Bronchial epithelial cell (primary cell): ENCODE measurements at places on chromosomes 5 and 9.

DNA sequence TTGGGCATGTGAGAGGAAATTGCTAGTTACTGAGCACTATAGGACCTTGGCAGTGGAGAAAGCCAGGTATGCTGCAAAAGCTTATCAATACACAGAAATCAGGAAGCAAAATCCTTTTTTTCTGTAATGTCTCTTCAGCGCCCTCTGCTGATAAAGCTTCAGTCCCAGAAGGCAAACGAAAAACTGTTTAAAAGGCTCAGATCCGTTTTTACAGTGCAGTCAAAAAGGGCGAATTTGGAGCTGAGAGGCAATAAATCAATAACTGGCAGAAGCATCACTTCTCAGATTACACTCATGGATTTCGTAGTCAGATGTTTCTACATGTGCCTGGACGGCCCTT lies 1.1 kb upstream of the MAN2A1 start:
- DNase-seq = no peak

DNA sequence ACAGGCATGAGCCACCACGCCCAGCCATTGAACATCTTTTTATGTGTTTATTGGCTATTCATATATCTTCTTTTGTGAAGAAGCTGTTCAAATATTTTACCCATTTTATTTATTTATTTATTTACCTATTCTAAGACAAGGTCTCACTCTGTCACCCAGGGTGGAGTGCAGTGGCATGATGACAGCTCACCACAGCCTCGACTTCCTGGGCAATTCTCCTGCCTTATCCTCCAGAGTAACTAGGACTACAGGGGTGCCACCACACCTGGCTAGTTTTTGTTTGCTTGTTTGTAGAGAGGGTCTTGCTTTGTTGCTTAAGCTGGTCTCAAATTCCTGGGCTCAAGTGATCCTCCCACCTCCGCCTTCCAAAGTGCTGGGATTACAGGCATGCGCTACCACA lies 33.5 kb downstream of the NAIF1 start:
- DNase-seq = no peak

DNA sequence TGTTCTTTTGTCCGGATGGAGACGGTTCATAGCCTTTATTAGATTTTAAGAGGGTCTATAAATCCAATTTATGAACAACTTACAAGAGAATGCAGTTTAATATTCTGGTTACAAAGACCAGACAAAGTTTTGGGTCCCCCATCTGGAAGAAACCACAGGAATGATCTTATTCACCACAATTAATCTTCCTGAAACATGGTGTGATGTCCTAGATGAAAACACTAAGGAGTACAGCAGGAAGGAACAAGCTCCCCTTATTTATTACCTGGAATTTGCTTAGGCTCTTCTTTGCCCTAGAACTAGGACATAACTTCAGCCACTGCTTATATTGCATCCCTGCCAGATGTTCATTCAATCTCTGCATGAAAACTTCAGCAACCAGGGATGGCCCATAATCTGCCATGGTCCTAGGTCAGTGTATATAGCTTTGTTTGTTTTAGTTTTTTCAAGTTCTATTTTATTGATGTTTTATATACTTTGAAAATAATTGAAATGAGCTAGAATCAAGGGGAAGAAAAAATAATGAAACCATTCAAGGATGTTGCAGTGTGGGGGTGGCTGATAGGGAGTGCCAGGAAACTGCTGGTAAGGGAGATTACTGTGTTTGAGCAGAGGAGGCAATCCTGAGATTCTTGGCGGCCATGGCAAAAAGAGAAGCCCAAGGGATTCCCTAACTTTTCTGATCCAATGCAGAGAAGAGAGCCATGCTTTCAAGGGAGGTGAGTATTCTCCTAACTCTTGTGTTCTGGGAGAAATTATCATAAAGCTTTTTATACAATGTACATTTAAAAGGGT lies 16.8 kb downstream of the TXNDC8 start:
- no peak for DNase-seq

- no peak for DNase-seq
These were observed 155.7 kb upstream of the RIOK2 start for GRCh38 chr5:97338729-97339128.

- DNase-seq = no peak
These were observed 155.8 kb downstream of the MYO10 start for GRCh38 chr5:16780325-16780724.

DNA sequence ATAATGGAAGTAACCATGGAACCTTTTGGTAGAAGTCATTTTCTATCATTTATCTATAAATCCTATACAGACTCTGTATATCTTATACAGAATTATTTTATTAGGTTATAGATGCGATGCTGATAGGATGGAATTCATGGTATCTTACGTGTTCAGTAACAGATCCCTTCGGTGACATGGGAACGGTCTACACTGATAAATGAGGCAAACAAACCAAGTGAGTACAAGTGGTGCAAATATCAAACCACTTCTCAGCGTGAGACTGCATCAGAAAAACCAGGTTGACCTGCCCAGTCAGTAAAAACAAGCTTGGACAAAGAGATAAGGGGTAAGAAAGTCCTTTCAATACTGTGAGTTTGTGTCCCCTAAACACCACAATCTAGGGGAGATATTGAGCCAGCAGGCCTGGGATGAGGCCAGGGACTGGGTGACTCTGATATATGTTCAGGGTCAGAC lies 215.5 kb downstream of the GAPVD1 start:
- no peak for DNase-seq

- peak; percentile 39 for DNase-seq
These were observed 26.2 kb upstream of the RICTOR start for GRCh38 chr5:39100301-39100850.
